ENCODE measurements at places on chromosomes 11 and 22. TPM values are rescaled to one million over a fixed set of nuclear protein-coding genes. Genes with fewer than 3 reads are reported as not detected.

SF1 gene
- 62.7 TPM for total RNA-seq

CARNS1 gene
- under 0.01 TPM for total RNA-seq

MRGPRX2 gene
- not detected for total RNA-seq

AQP11 gene
- total RNA-seq: 11.2 TPM

PHF21B gene
- 0.17 TPM for total RNA-seq

TSGA10IP gene
- not detected for total RNA-seq

SCGB1C1 gene
- total RNA-seq: not detected

CARD16 gene
- total RNA-seq: 102 TPM

MUC6 gene
- total RNA-seq: not detected

KIF18A gene
- total RNA-seq: 4.9 TPM

SUSD2 gene
- total RNA-seq: 0.77 TPM

SLC25A22 gene
- total RNA-seq: 9.9 TPM

TMEM86A gene
- 0.83 TPM for total RNA-seq

SAA4 gene
- total RNA-seq: not detected

ROM1 gene
- total RNA-seq: 9.9 TPM

LARGE2 gene
- total RNA-seq: not detected

LRRN4CL gene
- total RNA-seq: 31.5 TPM

DAGLA gene
- 2.0 TPM for total RNA-seq

CLMP gene
- 84.5 TPM for total RNA-seq

C11orf42 gene
- total RNA-seq: not detected

GVQW3 gene
- 1.8 TPM for total RNA-seq

ZNRF3 gene
- 2.6 TPM for total RNA-seq

FBLN1 gene
- 209 TPM for total RNA-seq

TEX54 gene
- total RNA-seq: not detected

EEF1G gene
- 1,405 TPM for total RNA-seq

CSF2RB gene
- total RNA-seq: not detected

SCT gene
- total RNA-seq: not detected

C11orf58 gene
- 224 TPM for total RNA-seq

IGLL1 gene
- total RNA-seq: not detected

DEUP1 gene
- under 0.01 TPM for total RNA-seq

SPDYC gene
- not detected for total RNA-seq

Data from fibroblast of lung (primary cell).